GM12865 (cell line): ENCODE measurements at places on chromosomes 13 and 19.

DNA sequence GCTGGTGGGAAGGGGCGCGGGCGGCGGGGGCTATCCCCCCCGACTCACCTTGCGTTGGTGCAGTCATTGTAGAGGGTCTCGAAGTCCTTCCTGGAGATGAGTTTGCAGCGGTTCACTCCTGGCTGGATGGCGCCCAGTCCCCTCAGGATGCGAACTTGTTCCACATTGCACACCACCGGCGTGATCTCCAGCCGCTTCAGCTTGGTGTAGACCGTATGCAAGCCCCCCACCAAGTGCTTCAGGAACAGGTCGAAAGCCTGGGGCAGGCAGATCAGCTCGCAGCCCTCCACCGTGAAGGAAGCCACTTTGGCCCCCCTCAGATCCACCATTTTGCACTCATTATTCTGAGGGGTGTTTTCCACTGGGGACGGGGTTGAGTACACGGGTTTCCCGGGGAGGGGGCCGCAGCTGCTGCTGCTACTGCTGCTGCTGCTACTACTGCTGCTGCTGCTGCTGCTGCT is 1.1 kb downstream of the DACH1 start:
- no peak for DNase-seq

GRCh38 chr19:45069056-45069455 is 7.2 kb downstream of the ZNF296 start:
- no peak for DNase-seq

GRCh38 chr13:69903081-69903480 is 204.5 kb upstream of the ATXN8OS start:
- DNase-seq, result no peak

DNA sequence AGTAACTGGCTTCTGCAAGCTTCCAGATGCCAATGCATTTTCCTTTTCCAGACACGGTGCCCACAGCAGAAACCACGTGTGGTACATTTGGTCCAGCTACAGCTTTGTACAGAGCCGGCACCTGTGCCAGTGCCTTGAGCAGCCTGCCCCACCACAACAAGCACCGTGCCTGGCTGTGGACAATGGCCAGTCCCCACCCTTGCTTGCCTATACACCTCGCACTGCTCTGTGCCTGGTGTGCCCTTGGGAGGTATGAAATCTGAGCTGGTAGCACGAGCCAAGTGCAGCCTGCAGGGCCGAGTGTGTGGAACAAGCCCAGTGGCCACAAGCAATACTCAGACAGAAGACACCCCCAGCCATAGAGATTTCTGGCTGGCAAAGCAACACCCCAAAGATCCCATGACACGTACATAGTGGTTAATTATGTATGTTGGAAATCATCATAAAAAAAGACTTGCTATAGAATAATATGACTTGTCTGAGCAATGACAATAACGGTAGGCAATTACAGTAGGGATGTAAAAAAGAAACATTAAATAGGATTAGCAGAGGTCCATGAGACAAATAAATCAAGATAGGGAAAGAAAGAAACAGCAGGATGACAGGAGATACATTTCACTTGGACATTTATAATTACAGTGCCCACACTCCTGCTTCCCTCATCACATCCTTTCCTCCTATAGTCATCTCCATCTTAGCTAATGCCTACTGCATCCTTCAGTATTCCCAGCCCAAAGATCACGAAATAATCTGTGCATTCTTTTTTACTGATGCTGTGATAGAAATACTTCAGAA is 1399.5 kb downstream of the PCDH9 start:
- DNase-seq, result no peak

GRCh38 chr19:30309176-30309575 is 63.0 kb upstream of the ZNF536 start:
- DNase-seq, result no peak
